NCI-H2081 treated with DMSO at 0.1 percent for 48 hours (cell line): ENCODE measurements at places on chromosomes 1 and 21.

DNA sequence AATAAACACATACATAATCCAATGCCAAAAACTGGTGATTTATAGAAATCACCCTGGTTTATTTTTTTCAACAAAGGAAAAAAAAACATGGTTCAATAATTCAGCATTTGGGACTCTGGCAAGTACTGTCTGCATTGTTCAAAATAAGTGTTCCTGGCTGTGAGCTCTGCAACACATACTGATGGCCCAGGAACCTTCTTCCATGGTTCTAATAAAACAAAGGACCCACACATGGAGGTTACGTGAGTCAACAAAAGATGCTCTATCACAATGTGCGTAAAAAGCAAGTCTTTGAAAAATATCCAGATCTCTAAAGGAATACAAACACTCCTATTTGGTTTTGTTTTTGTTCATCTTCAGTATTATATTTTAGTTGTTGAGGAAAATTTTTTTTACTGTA is 37.9 kb upstream of the C1orf198 start:
- DNase-seq = no peak

- DNase-seq = no peak
Observed at GRCh38 chr1:182574156-182574555, 14.9 kb downstream of the RNASEL start.

- DNase-seq = no peak
Observed at GRCh38 chr1:94989398-94989797, 62.5 kb upstream of the CNN3 start.

DNA sequence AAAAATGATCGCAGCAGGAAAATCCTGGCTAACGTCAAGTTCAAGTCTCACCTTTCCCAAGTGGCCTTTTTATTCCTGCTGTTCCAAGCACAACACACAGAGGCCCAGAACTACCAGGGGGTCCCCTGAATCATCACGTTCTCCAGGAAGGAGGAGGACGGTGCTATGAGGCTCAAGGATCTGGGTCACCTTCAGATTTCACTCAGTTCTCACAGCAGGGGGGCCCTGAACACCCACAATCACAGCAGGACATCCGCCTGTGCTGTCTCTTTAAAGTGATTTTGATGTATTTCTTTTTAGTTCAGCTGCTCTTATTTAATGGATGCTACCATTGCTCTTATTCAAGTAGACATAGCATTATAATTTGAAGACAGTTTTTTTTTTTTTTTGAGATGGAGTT is 173.4 kb downstream of the HUNK start:
- DNase-seq = no peak

- DNase-seq = no peak
Observed at GRCh38 chr1:109824349-109825115, 60.8 kb upstream of the EPS8L3 start.

DNA sequence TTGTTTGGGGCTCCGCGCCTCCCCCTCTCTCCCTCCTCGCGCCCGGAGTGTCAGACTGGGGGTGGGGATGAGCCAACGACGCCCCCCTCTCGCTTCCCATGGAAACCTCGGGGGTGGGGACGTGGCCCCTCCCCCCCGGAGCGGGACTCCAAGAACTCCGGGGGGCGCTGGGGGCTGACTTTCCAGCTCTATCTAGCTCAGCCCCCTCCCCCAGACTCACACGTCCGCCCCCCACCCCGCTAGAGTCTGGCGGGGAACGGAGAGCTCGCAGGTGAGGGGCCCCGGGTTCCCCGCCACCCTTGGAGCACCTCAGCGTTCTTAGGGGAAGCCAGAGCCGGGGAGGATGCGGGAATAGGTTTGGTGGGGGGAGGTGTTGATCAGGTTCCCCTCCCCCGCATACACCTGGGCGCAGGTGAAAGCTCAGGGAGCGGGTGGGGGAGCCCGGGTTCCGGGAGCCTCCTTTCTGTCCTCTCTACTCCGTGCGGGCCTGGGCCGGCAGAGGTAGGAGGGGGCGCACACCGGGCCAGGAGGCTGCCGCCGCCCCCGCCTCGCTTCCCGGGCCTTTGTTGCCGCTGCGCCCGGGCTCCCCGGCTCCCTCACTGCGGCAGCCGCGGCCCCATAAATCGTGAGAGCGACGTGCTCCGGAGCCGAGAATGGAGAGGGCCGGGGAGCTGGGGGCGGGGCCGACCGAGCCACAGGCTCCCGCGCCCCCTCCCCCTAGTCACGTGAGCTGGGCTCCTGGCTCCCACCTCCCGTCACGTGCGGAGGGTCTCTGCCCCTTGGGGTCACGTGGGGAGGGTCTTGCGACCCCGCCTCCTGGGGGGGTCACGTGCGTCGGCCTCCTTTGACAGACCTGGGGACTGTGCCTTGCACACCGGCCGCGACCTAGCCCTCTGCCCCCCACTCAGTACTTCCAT is 1.9 kb downstream of the EFNA3 start:
- no peak for DNase-seq

DNA sequence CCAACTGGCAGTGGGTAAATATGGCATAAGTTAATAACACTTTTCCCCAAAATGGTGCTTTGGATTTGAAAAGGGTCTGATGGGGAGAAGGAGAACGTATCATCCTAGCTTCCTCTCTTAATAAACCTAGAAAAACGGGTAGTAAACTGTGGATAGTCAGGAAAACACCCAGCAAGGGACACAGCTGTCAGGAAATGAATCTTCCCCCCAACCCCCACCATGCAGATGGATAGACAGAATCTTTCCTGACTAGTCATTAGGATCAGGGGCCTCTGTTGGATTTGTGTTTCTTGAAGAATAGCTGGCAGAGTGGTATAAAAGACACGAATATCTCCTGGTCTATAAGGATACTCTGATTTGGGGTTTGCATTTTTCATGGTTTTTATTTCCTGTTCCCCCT is 22.5 kb upstream of the LAX1 start:
- no peak for DNase-seq
